T-helper 17 cell (primary cell): ENCODE measurements at places on chromosomes 11 and 22. TPM values are rescaled to one million over a fixed set of nuclear protein-coding genes. Genes with fewer than 3 reads are reported as not detected.
A peak's percentile ranks its signal among the peaks of the same experiment; 100 is the strongest.

- H3K4me3 ChIP-seq = no peak overlapping the region
- H3K27ac ChIP-seq = no peak overlapping the region
- H3K27me3 ChIP-seq = no peaks in the 10 kb centered on the region
- no peak for DNase-seq
- peaks cover 14% of the 10 kb centered on the region for H3K4me1 ChIP-seq
- H3K36me3 ChIP-seq = peaks cover 13% of the 10 kb centered on the region
Measured at GRCh38 chr22:27853424-27853823, 51.9 kb upstream of the MN1 start.

GRCh38 chr22:25085930-25086901, 113.4 kb upstream of the CRYBB3 start:
- no peak overlapping the region for H3K4me3 ChIP-seq
- H3K27me3 ChIP-seq = no peaks in the 10 kb centered on the region
- H3K4me1 ChIP-seq = peaks cover 14% of the 10 kb centered on the region
- no peaks in the 10 kb centered on the region for H3K36me3 ChIP-seq
- peak overlapping the region; percentile 43 for H3K27ac ChIP-seq
- no peak for DNase-seq

- H3K36me3 ChIP-seq = no peaks in the 10 kb centered on the region
- H3K4me3 ChIP-seq = no peak overlapping the region
- H3K27me3 ChIP-seq = no peaks in the 10 kb centered on the region
Measured at GRCh38 chr11:28702871-28703270, 594.7 kb downstream of the METTL15 start.

DNA sequence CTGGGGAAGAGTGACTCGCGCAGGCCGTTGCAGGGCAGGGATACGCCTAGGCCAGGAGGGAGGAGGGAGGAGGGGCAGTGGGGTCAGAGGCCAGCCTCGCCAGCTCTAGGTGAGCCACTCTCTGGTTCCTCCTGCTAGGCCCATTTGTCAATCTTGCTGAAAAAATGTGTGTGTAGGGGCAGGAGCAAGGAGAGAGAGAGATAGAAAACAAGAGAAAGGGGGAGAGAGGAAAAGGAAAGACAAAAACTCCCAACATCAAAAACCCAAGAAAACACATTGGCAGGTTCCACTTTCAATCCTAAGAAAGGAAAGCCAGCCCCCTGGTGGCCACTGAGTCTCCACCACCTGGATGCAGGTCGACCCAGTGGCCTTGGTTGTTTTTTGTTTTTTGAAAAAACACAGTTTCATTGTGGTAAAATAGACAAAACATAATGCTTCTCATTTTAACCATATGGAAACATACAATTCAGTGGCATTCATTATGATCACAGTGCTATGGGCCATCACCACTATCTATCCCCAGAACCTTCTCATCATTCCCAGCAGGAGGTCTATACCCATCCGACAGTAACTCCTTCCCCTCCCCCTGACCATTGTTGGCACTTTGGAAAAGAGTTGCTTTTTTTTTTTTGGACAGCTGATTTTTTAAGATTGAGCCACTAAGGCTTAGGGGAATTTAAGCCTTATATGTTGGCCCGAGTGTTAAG, 10.9 kb downstream of the OMP start:
- peaks cover 9% of the 10 kb centered on the region for H3K4me1 ChIP-seq
- no peak overlapping the region for H3K27ac ChIP-seq
- DNase-seq = no peak
- peaks cover 4% of the 10 kb centered on the region for H3K36me3 ChIP-seq
- peaks cover 6% of the 10 kb centered on the region for H3K27me3 ChIP-seq

DNA sequence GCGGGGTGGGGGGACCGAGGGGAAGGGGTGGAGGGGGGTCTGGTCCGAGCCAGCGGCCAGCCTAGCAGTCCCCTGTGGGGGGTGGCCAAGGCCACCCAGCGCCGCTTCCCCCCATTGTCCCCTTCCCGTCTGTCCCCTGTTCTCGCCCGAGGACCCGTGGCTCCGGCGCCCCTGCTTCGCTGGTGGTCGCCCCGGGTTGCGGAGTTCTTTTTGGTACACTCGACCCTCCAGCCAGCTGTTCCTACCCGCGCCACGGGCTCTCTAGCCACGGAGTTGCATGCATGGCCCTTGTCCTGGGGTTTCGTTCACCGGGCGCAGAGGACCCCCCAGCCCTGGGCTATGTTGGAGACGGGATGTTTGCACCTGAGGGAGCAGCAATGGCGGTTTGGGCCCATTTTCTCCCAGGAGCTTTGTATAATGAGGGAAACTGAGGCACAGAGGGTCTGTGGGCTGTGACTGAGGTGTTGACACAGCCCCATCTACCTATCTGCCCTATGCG, 489 bp downstream of the RNF214 start:
- peaks cover 43% of the 10 kb centered on the region for H3K4me1 ChIP-seq
- H3K27me3 ChIP-seq = no peaks in the 10 kb centered on the region
- H3K4me3 ChIP-seq = peak overlapping the region; percentile 89
- DNase-seq = no peak
- peaks cover 8% of the 10 kb centered on the region for H3K36me3 ChIP-seq

The NNMT gene
- not detected for total RNA-seq

The KCNJ1 gene
- 0.70 TPM for total RNA-seq

The MMP8 gene
- not detected for total RNA-seq

The CWC15 gene
- total RNA-seq = 88.9 TPM
